ENCODE measurements at places on chromosomes 7 and 10.

GRCh38 chr7:86733783-86734182 is 90.1 kb downstream of the GRM3 start:
- no peak for DNase-seq

- no peak for DNase-seq
Observed at GRCh38 chr7:84941291-84941690, 245.6 kb downstream of the SEMA3D start.

DNA sequence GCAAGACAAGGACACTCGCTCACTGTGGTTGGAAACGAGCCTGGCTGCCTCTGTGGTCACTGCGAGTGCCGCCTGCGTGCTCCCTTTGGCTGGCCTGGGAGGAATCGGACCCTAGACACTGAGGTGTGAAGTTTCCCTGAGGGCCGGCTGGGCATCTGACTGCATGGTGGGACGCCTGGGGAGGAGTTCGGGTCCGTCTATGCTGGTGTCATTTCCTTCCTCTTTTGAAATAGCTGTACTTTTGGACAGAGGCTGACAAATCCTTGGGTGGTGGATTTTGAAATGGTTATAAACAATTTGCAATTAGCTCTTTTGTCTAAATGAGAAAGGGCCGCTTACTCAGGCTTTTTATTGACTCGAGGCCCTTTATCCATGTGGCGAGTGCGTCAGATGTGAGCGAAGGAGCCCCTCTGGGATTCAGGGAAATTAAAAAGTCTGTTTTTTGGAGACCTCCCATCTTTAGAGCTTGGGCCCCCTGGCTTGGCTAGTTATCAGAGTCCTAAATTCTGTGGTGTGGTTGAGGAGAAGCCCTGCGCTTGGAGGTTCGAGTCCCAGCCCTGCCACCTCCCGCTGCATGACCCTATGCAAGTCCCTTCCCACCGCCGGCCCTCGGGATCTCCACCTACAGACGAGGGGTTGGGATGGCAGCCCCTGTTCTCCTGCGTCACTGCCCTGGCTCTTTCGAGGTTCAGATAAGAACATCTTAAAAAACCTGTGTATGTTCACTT is 147.1 kb downstream of the RGS10 start:
- no peak for DNase-seq

DNA sequence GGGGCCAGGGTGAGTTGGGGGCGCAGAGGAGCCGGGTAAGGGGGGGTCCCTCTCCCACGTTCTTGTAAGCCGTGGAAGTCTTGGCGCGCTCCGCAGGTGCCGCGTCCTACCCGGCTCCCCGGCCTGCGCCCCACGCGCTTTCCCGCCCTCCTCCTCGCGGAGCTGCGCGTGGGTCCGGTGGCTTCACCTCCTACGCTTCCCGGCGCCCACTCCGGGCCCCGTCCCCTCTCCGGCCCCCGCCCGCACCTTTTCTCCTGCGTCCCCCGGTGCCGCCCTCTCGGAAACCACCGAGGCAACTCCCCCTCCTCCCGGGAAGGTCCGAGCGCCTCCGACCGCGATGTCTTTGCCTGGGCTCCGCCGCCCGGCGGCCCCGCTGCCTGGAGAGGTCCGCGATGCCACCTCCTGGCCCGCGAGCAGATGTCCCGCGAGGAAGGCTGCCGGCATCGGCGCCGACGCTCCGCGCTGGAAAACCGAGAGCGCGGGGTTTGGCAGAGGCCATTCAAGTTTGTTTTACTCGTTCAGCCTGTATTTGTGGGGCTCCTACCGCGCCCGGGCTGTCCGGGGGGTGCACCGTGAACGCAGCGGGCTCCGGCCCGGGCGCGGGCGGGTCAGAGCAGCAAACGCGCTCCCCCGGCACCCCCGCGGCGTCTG is 2.4 kb upstream of the NKX6-2 start:
- no peak for DNase-seq

- DNase-seq = no peak
Observed at GRCh38 chr7:29502133-29502532, 61.5 kb upstream of the PRR15 start.

DNA sequence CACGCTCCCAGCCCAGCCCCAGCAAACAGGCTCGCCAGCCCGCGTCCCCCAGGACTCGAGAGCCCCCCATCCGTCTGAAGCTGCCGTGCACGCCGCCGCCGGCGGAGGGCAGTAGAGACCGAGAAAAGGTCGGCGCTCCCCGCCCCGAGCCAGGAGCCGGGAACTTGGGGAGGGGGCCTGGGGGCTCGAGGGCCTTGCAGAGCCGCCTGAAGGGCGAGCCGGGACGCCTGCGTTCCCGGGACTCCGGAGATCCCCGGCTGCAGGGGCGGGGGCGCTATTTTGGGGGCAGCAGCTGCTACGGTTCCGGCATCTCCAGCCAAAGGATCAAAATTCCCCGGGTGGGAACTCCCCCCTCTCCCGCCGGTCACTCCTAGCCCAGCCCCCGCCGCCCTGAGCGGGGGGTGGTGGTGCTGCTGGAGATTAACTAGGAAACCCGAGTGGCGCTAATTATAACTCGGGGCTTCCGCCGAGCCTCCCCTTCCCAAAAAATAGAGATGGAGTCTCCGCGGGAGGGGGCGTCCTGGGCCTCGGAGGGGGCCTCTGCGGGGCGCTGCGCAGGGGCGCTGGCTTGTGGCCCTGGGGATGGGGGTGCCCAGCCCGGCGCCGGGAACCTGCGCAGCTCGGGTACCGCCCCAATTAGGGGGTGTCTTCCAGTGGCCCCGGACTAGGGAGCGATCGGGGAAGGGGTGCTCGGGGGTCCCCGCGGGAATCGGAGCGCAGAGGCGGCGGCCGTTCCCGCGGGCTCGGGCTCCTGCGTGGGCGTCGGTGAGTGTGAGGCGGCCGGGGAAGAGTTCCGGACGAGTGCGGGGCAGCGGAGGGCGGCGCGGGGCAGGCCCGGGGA is 608 bp downstream of the ACHE start:
- DNase-seq = peak; percentile 28

DNA sequence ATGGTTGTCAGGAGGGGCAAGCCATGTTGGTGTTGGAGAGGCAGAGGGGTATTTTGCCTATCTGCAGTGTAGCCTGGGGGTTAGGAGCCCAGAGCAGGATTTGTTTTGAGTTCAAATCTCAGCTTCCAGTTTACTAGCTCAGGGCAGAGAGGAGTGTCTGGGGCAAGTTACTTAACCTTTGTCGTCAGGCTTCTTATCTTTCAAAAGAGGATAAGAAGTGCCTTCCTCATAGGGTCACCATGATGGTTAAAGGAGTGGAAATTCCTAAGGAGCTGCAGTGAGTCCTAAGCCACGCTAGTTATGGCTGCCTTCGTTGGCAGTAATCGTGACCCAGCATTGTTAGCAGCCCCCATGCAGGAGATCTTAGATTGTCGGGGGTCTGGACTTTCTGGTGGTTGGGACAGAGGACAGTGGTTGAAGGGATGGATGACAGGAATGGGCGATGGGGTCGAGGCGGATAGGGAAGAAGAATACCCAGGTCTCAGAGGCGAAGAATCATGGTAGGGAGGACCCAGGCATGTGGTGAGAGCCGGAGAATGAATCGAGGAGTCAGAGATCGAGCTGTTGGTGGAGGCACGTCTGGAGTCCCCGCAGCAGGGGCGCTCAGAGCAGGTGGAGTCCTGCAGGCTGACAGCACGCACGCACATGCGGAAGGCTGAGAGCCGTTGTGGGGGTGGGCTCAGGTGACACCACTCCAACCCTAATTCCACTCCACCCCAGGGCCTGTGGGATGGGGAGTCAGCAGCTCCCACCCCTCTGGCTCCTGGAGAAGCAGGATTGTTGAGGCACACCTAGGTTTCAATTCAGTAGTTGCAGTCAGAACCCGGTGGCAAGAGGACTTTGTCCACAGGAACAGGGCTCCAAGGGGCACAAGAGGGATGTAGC is 11.6 kb downstream of the ADCK2 start:
- no peak for DNase-seq

GRCh38 chr10:15824498-15824897 is 35.8 kb downstream of the MINDY3 start:
- DNase-seq = peak; percentile 14

GRCh38 chr10:69685802-69686585 is 55.9 kb downstream of the FAM241B start:
- DNase-seq = no peak

DNA sequence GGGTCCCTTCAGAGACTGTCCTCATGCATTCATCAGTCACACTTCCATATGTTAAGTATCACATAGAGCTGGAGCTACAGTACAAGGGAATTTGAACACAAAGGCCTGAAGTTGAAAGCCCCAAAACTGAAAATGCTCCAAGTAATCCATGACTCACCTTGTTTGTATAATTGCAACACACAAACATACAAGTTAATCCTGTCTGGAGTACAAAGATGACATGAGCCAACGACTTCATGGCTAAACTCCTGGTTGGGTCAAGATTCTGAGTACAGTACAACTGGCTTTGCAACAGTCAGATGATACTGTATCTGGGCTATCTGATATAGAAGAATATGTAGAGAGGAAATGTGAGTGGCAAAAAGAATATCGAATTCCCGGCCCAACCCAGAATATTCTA is 73.1 kb upstream of the AASS start:
- DNase-seq = no peak

DNA sequence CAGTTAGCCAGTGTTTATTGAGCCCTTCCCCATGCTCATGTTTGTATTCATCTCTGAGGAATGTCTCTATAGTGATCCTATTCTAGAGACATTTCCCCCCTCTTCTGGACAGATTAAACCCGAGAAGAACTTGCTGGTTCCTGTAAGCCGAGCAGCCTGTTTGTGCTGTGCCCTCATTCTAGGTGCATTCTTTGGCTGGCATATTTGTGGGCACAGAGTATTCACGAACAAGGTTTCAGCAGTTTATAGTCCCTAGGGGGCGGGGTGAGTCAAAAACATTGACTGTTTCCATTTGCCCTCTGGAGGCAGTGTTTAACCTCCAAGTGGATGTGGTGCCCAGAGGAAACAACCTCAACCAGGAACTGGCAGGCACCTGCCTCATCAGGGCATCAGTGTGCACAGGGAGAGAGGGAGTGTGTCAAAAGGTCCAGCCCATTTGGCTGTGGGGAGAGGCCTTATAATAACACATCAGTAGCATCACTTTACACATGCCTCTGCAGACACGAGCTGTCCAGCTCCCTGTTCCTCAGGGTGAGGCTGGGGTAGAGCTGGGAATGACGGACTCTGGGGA is 273.3 kb upstream of the LRGUK start:
- DNase-seq = peak; percentile 54

DNA sequence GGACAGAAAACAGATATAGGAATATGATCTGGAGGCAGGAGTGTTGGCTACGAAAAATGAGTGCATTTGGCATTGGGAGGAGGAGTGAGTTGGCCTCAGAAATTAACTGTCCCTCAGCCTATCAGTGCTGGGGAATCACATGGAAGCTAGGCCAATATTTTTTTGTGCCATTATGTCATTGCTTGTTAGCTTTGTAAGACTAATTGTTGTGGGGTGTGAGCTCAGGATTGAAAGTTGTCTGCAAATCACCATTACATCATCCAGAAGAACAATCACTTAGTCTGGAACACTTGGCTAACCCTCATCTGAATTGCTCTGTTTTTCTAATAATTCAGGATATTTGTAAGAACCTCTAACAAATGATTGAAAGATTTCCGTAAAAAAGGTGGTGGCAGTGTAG is 45.2 kb upstream of the SEMA3D start:
- DNase-seq = no peak
